ENCODE measurements at places on chromosomes 4 and X.

DNA sequence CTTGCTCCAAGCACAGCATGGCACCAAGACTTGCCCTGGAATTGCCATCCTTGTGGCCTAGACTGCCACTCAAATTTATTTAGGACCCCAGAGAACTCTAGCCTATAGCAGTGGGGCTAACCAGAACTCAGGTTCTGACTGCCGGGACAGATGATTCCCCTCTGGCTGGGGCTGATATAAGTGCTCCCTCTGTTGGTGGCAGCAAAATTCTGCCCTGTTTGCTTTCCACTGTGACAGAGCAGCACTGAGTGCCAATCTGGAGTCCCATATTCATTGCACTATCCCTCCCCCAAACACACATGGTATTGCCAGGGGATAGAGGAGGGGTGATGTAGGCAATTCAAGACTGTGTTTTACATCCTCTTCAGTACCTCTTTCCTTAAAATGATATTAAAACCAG is 1081.9 kb downstream of the FAT4 start:
- no peak for DNase-seq

DNA sequence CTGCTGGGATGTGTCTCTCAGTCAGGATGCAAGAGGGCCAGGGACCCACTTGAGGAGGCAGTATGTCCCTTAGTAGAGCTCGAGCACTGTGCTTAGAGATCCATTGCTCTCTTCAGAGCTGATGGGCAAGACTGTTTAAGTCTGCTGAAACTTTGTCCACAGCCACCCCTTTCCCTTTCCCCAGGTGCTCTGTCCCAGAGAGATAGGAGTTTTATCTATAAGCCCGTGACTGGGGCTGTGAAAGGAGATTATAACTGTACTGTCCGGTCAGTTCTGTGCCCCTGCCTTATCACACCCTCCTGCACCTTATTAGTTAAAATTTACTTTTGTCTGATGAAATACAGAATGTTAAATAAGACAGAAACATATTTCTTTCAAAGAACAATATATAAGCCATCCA is 378.4 kb downstream of the PABPC4L start:
- DNase-seq = no peak

- no peak for DNase-seq
Measured at GRCh38 chrX:24982306-24982965, 33.3 kb downstream of the ARX start.

GRCh38 chr4:181477591-181477990 is 765.6 kb upstream of the TENM3 start:
- no peak for DNase-seq

Measured in KG1 (cell line).